HuH-7 (cell line): ENCODE measurements at places on chromosomes 11 and 22.
A peak's percentile ranks its signal among the peaks of the same experiment; 100 is the strongest.

- DNase-seq: no peak
Observed at GRCh38 chr11:76792505-76793264, 9.5 kb downstream of the TSKU start.

DNA sequence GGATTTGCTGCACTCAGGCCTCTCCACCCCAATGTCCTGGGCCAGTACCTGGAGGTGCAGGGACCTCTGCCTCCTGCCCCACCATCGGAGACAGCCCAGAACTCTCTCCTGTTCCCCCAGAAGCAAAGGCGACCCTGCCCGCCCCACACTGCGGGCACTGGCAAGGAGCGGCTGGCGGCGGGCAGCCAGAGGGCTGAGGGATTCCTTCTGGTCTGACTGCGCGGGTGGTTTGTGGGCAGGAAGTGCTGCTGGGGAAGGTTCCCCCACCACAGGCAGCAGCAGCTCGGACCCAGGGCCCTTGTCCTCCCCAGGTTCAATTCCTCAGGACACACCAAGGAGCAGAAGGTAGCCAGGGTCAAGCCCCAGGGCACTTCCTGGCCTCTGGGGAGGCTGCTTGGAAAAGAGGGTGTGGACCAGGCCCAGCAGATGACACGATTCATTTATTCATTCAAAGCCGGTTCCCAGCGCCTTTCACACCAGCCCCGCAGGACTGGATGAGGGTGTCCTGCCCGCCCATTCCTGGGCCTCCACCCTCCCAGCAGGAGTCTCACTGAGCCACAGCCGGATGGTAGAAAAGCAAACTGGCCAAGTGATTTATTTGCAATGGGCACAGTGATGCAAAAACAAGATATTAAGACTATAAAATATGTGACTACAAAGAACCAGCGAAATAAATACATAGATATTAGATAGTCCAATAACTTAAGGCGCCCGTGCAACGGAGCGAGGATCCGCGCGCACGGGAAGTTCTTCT, 1.2 kb downstream of the PHLDA2 start:
- peak; percentile 59 for DNase-seq

DNA sequence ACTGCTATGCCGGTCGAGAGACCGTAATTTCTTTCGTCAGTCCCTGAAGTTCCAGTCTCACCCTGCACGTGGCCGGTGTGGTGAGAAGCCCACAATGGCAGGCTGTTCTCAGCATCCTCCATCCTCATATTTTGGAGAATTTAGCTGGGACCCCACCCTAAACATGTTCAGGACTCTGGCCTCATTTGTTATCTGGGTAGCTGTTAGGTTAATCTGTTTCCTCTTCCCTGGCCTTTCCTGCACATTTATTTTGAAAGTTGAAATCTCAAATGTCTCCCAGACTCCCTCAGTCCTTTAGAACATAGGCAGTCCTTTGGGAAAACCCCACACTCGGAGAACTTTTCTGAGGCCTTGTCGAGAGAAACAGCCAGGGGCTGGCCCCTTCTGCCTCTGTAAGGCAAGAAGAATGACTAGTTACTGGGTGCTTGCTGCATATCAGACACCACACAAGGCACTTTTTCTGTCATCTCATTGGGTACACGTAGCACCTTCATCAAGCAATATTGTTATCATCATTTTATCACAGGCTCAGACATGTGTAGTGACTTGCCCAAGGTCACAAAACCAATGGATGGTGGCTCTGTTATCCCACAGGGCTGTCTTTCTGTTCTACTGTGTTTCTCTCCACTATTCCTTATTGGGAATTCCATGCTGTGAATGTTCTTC, 109.3 kb upstream of the CRYBB3 start:
- no peak for DNase-seq

DNA sequence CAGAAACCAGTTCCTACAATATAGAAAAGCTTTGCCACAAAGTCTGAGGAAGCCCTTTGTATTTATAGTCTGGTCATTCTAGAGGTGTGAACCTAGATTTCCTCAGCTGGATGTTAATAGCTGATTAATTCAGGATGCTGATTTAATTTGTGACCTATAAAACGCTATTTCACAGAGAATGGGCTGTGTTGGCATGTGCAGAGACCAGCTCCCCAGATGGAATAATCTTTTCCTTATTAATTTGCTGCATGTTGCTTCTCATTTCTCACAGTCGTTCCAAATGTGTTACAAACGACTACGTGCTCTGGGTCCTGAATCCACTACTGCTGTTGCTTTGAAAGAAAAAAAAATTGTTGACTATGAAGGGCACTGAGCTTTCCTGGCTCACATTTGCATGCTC, 49.3 kb downstream of the BDNF start:
- DNase-seq: no peak

DNA sequence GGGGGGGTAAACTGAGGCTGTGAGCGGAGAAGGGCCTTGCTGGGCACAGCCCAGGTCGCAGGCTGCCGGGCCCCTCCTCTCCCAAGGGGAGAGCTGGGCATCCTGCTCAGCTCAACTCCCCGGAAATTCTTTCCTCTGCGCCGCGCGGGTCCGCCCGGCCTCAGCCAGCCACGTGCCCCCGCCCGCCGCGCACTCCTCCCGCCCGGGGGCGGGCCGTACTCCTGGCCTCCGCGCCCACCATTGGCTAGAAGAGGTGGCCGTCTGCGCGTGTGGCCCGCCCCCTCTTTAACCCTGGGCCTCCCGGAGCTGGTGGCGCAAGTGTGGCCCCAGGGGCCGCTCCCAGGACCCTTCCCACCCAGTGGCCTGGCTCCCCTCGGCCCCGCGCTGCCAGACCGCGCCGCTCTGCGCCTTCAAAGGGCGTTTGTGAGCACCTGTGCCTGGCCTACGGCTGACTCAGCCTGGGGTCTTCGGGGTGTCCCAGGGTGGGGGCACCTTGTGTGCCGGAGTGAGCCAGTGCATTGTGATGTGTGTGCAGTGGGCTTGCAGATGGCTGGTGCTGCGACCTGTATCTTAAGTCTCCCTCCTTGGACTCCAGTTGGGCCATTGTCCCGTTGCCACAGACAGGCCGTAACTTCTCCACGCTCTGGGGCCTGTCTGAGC, 2.0 kb downstream of the MRGPRF start:
- peak; percentile 91 for DNase-seq

- DNase-seq: no peak
Observed at GRCh38 chr11:100677796-100678195, 9.3 kb upstream of the ARHGAP42 start.

DNA sequence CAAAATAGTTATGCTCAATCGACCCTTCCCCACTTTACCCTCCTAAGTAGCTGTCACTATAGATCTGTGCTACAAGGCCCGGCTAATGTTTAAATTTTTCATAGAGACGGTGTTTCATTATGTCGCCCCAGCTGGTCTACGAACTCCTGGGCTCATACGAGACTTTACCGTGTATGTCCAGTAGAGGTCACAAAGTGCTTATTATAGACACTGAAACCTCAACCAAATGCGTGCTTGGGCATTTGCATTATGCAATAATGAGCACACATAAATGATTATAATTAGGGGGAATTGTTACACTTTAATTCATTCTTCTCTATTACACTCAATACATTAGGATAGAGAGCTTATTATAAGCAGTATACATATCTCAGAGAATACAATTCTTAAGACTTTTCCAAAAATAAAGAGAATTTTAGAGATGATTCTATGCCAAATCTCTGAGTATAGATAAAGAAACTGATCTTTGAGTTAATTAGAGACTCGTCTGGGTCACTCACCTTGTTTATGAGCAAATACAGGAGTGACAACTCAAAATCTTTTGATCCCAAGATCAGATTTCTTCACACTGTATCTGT, 12.5 kb upstream of the MRPL16 start:
- peak; percentile 37 for DNase-seq

GRCh38 chr11:64614917-64615316, 23.9 kb downstream of the SLC22A12 start:
- no peak for DNase-seq

- DNase-seq: no peak
Observed at GRCh38 chr11:66107600-66108510, 37.8 kb downstream of the PACS1 start.

GRCh38 chr22:19503869-19504268, 20.3 kb downstream of the CLDN5 start:
- no peak for DNase-seq

DNA sequence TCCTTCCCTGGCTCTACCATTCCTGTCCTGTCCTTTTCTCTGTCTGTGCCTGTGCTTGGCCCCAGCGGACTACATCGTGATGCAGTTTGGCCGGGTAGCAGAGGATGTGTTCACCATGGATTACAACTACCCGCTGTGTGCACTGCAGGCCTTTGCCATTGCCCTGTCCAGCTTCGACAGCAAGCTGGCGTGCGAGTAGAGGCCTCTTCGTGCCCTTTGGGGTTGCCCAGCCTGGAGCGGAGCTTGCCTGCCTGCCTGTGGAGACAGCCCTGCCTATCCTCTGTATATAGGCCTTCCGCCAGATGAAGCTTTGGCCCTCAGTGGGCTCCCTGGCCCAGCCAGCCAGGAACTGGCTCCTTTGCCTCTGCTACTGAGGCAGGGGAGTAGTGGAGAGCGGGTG, 20.4 kb downstream of the TUB start:
- no peak for DNase-seq
